Non-pigmented ciliary epithelial cell (primary cell): ENCODE measurements at places on chromosomes 2 and 18.

DNA sequence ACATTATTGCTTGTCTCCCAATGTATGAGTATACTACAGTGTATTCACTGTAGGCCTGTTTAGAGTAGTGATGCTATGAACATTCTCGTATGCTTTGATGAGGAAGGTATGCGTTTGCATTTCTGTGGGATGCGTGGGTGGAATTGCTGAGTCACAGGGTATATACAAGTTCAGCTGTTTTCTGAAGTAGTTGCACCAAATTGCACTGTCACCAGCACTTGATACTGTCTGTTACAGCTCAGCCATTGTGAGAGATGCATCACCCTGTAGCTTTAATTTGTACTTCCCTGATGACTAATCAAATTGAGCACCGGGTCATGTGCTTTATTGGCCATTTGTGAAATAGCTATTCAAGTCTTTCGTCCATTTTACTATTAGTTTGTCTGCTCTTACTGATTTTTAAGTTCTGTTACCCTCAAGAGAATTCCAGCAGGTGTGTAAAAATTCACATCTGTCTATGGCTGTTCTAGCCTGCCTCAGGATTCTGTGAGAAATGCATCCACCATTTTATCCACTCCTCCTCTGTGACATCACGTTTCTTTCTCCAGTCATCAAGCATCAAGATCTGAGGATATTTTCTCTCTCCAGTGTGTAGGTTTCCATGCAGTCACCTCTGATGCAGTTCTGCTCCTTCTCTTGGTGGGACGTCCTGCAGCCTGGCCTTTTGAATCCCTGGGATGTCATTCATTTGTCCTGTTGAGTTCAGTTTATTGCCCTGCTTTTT is 72.5 kb downstream of the DGKD start:
- DNase-seq, result peak; percentile 97

DNA sequence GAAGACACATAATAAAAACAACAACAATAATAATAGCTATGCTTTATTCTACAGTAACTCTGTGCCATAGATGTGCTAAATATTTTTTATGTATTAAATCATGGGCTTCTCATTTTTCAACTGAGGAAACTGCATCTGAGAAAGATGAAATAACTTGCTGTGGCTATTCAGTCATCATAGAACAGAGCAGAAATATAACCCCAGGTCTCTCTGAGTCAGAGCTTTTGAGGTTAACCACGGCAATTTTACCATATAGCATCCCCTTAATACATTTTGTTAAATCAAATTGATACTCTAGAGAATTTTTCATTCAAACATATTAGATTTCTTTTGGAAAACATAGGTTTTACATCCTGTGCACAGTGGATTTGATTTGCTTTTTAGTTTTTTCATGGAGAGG is 586.6 kb upstream of the KLHL29 start:
- no peak for DNase-seq

DNA sequence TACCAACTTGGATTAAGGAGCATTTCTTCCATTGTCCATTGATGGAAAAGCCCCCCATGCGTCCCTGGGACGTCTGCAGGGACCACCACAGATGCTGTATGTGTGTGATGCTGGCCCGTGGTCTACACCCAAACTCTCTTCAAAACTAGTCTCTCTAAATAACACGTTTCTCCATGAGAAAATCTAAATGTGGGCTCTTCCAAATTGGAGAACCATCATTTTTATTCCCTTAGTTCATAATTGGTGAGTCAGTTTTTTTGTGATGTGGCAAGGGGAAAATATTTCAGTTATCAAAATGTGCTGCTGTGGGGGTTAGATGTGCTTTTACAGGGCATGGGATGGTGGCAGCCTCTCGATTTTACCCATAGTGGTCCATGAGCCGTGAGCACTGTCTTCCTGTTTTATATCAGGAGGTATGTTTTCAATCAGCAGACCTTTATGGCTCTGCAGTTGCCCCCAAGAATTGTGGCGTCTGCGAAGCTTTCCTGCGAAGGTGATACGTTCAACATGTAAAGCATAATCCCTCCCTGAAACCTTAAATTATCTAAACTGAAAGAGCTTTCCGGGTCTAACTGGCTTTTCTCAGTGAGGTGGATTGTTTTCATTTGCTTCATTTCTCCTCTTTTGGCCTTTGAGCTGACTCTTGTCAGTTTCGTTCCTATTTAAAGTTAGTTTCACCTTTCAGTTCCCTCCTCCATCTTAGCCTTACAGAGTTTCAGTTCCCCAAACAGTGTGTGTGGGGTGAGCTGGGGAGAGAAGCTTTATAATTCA is 78.4 kb downstream of the SETBP1 start:
- no peak for DNase-seq

DNA sequence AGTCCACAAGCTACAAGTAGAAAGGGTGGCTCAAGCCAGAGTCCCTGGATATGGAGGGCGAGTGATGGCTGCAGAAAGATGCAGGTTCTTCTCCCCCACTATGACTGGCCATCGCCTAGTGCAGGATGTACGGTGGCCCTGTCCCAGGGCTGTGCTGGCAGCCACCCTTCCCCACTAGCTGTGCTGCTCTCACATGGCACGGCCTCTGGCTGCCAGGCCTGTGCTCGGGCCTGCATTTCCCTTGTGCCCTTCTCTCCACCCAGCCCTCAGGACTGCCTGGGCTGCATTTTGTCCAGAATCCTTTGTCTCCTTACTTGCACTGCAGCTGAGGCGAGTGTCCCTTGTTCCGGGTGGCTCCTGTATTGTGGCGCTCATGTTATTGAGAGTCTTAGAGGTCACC is 1.6 kb upstream of the RAMP1 start:
- no peak for DNase-seq

DNA sequence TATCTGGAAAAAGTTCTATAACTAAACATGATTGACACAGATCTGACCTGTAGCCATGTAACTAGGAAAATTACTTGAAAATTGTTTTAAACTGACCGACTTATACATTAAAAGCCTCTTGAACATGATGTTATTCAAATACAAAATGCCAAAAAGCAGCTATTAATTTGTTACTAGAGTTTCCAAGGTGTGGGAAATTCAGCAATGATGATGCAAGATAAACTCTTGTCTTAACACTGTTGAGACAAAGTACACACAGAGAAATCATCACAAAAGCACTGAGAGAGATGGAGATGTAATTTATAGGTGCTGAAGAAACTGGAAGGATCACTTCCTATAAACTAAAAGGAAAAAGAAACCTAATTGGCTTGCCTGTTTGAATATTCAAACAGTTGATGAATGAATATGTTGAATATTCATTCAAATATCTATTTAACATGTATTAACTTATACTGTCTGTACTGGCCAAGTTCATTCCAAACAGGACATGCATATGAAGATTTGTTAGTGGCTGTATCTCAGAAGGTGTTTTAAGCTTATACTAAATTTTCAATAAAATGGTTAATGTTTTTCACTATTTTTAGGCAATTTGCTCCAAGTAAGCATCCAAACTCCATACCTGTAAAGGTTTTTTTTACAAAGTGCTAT is 34.6 kb upstream of the WDR75 start:
- DNase-seq, result no peak

DNA sequence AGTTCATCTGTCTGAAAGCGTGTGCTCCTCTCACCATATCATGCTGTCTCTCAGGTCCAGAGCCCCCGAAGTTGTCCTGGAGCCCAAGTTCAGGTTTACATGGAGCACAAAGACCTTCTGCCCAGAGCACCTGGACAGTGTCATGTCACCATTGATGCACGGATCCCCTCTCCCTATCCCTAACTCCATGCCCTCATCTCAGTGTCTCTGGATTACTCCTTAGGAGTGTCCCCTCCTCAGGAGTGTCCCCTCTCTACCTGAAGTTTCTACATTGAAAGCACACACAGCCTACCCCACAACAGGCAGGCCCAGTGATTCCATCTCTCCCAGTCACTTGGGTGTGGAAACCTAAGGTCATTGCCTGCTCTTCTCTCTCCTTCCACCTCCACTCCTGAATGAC is 144.1 kb upstream of the NCKAP5 start:
- no peak for DNase-seq

- no peak for DNase-seq
Observed at GRCh38 chr2:45755585-45756335, 104.3 kb downstream of the PRKCE start.

DNA sequence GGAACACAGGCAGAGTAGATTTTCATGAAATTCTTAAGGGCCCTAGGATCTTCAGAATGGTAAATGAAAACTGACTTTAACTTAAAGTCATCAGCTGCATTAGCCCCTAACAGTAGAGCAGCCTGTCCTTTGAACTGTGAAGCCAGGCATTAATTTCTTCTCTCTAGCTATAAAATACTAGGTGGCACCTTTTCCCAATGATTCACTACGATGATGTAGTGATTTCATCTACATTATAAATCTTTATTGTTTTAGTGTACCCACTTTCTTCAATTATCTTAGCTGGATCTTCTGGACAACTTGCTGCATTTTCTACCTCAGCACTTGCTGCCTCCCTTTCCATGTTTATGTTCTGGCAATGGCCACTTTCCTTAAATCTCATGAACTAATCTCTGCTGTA is 290.5 kb downstream of the NOL4 start:
- DNase-seq, result no peak

DNA sequence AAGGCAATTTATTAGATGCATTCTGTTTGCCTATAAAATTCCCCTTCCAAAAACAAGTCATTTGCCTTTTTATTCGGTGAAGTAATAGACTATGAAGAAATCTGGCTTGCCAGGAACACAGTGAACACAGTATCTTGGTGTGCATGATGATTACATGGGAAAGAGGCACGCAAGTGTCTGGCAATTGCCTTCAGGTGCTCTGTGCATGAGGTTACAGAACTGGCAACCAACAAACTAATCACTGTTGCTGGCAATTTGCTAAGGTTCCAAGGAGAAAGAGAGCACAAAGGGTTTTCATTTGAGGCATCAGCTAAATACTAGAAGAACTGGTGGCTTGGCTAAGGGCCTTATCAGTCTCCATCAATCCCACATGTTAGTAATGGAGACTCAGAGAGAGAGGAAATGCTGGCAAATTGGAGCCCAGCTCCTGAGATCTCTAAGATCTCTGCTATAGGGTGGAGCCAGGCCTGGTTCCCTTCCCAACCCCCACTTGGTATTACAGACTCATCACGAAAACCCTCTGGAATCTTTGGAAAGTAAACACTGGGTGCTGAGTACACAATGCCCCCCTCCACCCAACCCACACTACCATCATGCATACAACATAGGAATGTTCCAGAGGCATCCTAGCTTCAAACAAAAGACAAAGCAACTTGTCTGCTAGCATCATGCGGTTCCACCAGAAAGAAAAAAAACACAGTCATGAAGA is 10.4 kb downstream of the RNF152 start:
- peak; percentile 41 for DNase-seq

- no peak for DNase-seq
Observed at GRCh38 chr18:68035774-68036522, 519.4 kb upstream of the DSEL start.

DNA sequence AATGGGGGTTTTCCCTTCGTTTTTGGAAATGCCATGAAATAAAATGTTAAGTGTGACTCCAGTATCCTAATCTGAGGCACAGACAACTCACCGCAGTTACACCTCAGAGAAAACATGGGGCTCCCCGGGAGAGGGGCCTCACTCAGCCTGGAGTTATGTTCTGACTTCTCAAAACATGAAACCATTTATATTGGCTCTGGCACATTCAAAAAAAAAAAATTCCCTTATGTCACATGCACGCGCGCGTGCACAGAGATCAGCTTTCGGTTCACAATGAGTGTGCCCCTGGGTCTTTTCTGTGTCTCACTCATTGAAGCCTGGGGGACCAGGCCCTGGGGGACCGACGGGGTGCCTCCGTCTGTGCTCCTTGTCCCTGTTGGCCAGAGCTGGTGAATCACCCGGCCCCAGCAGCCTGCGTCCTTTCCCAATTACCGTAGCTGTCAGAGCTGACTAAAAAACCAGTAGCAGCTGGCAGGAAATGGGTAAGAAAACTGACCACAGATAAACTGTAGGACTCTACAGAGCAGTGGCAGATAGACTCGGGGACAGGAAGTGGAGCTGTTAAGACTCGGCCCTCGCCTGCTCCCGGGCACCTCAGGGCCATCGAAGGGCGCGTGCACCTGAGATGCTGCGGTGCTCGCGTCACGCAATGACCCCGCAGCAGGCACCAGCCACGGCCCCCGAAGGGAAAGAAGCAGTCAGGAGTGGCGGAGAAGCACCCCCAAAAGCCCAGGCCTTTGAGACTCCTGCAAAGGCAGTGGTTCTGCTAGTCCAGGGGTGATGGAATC is 138.3 kb upstream of the ID2 start:
- DNase-seq, result peak; percentile 51

GRCh38 chr2:190742431-190742830 is 93.5 kb downstream of the NAB1 start:
- no peak for DNase-seq

GRCh38 chr2:235312571-235312970 is 181.3 kb upstream of the AGAP1 start:
- DNase-seq, result no peak

DNA sequence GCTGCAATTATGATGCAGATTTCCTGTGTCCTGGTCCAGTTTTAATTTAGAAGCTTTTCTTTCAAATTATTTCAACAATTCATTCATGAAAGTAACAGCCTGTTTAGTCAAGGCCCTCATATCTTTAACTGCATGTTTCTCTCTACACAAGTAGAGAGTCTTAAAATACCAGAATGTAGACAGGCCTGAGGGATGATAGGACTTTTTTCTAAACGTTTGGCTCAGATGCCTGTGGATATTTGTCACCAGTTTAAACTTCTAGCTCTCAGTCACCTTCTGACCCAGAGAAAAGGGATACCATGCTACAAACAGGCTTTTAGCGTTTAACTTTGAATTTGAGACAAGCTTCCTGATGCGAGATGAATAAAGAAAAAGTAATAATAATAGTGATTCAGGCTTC is 15.7 kb downstream of the COL5A2 start:
- peak; percentile 81 for DNase-seq

DNA sequence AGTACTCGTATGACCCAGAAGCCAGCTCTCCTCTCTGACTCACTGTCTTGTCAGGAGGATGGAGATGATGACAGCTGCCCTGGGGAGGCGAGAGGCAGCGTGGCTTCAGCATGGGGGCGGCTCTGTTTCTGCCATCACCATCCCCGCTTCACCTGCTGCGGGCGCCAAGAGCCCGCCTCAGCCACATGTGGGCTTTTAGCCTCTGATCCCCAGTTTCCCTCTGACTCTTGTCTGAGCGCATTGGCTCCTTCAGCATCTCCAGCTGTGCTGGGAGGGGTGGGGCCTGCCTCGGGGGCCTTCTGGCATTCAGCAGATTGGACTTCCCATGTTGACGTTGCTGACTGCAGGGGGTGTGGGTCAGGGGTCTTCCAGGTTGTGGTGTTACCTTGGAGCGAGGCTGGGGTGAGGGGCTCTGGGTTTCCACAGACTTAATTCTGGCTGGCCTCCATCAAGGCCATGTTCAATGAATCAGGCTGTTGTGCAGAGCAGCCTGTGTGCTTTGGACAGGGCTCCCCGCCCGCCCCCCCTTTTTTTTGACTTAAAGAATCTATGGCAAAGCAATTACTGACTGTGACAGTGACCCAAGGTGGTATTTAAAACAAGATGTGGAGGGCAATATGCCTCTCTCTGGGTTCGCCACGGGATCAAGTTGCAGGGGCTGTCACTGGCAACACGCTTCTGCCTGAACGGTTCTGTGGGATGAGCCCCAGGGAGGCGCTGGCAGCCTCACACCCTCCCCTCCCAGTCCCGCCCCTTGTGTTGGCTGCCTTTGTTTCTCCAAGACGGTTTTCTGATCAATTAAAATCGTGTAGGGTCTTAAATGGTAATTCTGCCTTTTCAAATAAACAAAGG is 228.3 kb downstream of the LDLRAD4 start:
- DNase-seq, result no peak
